Esophagus squamous epithelium (tissue), 5 donors: ENCODE measurements at places on chromosomes 2 and 18.

GRCh38 chr2:39923455-39923854 lies 144.4 kb upstream of the THUMPD2 start:
- no peak for DNase-seq

DNA sequence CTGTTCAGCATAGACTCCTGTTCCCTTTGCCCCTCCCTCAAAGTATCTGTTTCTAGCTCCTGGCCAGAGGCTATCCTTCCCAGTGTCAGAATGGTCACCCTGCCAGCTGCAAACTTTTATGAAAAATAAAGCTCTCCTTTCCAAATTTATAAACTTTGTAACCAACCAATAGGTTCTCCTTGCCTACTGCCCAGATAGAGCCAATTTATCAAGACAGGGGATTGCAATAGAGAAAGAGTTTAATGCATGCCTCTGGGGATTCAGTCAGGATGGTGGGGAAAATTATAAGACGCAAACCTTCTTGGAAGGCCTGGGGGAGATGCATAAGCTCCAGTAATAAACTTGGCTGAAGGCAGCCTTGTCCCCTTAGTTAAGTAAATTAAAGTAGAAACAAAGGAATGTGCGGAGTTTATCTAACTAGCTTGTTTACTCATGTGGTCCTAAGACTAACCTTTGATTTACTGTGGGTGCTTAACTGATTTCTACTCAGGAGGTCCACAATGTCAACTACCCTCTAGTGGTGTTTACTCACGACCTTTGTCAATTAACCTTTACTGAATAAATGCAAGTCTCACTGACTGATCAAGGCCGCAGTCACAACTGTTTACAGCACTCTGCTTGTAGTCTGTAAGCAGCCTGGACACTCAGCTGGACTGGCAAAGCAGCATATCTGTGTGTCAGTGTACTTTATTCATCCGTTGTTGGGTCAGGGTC lies 42.9 kb upstream of the PDK1 start:
- no peak for DNase-seq

- no peak for DNase-seq
Observed at GRCh38 chr2:210112871-210113270, 58.3 kb downstream of the KANSL1L start.

DNA sequence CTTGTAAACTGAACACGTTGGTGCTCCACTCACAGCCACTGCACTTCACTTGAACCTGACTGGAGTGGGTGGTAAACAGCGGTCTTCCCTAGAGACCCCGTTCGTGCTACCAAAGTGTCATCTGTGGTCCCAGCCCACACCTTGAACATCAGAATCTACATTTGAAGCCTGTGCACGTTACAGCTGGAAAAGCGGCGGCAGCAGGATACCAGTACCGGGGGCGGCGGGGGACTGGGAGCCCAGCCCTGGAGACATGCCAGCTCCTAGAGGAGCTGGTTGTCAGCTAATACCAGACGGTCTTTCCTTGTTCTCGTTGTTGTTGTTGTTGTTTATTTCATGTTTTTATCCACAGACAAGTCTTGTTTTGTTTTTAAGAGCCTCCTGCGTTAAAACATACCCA lies 156.7 kb downstream of the WDSUB1 start:
- DNase-seq = no peak

GRCh38 chr2:172308253-172308935 lies 119.0 kb upstream of the ITGA6 start:
- DNase-seq = no peak
